ENCODE measurements at places on chromosomes 1 and 21.

DNA sequence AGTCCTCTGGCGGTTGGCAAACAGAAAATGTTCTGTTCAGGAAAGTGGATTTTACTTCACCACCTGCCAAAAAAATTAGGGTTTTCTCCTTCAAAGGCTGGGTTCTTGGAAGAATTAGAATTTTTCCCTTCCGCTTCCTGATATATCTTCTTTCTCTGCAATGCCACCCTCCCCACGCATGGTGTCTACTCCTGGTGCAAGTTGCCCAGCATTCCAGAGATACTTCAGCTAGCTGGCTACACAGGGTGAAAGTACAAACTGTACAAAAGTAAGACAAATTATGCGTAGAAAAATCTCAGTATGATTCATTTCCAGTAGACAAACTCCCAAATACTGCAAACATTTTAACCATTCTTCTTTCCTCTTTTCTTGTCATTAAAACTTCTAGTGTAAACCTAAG is 430.1 kb upstream of the ESRRG start:
- no peak for DNase-seq

DNA sequence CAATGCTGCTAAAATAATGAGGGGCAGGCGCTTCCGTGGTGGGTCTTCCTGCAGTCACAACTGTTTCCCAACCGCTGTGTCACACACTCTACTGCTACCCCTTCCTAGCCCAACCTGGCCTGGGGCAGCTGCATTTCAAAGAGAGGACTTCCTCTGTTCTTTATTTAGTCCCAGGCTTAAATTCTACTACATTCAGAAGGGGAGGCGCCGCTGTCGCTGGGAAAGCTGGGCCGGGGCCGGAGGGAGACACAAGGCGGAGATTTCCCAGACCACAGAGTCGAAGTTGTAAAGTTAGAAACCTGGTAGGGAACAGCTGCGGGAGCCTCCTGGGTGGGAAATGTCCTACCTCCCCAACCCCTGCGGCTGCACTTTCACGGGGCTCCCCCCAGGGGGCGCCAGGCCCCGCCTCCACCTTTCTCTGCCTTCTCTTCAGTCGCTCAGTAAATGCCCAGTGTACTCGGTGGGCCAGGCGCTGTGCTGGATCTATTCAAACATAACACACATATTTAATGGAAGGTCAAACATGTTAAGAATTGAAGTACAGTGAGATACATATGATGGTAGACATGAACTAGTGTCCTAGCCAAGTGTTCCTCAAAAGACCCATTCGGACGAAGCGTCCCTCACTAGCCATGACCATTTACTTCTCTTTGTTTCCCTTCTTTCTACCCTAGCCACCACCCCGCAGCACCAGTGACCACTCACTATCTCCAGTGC is 23.1 kb downstream of the DYRK3 start:
- peak; percentile 78 for DNase-seq

DNA sequence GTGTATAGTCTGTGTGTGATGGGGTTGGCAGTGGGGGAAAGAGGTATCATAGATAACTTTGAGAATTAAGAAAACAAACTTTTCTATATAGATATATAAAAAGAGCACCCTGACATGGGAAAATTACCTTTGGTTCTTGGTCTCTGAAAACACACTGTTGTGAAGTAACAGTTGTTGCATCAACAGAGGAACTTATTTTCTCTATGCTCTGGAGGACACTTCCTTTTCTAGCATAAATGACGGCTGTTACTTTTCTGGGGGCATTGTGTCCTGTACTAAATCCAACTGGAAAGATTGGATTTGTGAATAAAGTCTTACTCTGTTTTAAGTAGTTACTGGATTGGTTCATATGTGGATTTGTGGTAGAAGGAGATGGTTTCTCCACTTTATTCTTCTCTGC is 12.6 kb downstream of the LRIF1 start:
- DNase-seq, result no peak

DNA sequence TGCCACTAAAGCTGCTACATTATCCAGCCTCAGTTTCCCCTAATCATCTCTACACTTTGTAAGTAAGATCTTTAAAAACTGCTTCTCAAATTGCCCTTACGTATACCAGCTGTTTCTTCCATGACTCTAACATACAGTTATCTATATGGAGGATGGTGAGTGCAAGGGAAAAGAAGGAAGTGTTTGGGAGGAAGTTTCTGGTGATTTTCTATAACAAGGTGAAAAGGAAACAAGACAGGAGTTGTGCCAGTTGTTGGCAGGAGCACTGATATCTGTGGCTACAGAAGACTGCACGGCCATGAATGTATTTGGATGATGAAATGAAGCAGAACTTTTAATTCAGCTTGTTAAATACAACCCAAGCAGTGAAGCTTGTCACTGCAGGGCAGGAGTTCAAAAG is 32.3 kb upstream of the NHLH2 start:
- DNase-seq, result no peak

DNA sequence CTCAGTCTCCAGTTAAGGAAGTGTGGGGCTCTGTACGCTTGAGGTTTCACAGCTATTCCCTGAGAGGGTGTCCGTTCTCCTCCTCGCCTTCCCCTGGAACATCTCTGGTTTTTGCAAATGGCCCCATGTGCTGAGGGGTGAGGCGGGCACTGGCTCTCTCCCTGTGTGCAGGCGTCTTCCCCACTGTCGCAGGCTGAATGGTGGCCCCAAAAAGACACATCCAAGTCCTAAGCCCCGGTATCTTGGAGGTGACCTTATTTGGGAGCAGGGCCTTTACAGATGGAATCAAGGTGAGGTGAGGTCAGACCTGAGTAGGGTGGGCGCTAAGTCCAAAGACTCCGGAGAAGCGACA is 98.0 kb upstream of the TMPRSS2 start:
- no peak for DNase-seq
